ENCODE measurements at places on chromosomes 12 and 14. TPM values are rescaled to one million over a fixed set of nuclear protein-coding genes. Genes with fewer than 3 reads are reported as not detected.

GRCh38 chr14:65159281-65160062 is 57.2 kb upstream of the MAX start:
- H3K27ac ChIP-seq = no peak overlapping the region
- no peaks in the 10 kb centered on the region for H3K27me3 ChIP-seq
- H3K4me3 ChIP-seq = no peak overlapping the region

ASB2 gene
- total RNA-seq = 99.3 TPM

- no peak overlapping the region for H3K4me3 ChIP-seq
- no peak for DNase-seq
- no peaks in the 10 kb centered on the region for H3K36me3 ChIP-seq
- H3K4me1 ChIP-seq = no peaks in the 10 kb centered on the region
Measured at GRCh38 chr12:78406213-78406612, 458.4 kb upstream of the SYT1 start.

NEUROD4 gene
- not detected for total RNA-seq

DNA sequence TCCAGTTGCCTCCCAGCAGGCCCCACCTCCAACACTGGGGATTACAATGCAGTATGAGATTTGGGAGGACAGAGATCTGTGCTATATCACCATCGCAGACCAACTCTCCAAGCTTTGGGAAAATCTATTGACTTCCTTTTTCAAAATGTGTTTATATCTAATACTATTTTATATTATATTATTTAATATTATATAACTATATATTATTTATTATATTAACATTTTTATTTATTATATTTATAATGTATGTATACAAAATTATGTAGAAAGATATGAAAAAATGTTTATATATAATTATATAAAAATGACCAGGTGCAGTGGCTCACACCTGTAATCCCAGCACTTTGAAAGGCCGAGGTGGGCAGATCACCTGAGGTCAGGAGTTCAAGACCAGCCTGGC is 36.4 kb downstream of the DNAH10 start:
- no peak overlapping the region for H3K27ac ChIP-seq
- no peaks in the 10 kb centered on the region for H3K36me3 ChIP-seq
- no peaks in the 10 kb centered on the region for H3K4me1 ChIP-seq
- no peaks in the 10 kb centered on the region for H3K27me3 ChIP-seq
- H3K4me3 ChIP-seq = no peak overlapping the region

RGS6 gene
- 2.0 TPM for total RNA-seq

GRCh38 chr14:50064993-50065392 is 51.4 kb downstream of the VCPKMT start:
- H3K4me1 ChIP-seq = peaks cover 74% of the 10 kb centered on the region
- DNase-seq = peak; percentile 81
- no peaks in the 10 kb centered on the region for H3K27me3 ChIP-seq

DNA sequence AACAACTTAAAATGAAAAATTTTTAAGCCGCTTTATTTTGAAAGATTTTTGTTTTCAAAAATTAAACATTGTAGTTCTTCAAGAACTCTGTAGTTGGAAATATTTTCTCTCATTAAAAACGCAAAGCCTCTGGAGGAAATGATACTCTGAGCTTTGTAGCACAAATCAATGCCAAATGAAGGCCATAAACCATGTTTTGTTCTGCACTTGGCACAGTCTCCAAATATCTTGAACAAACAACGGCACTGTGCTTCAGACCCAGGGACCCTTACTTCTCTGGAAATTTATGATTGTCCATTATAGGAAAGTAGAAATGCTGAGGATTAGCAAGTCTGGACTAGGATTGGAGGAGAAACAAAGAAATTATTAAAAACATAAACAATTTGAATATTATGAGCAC is 160.8 kb upstream of the BMP4 start:
- H3K36me3 ChIP-seq = no peaks in the 10 kb centered on the region
- H3K27me3 ChIP-seq = peaks cover 1% of the 10 kb centered on the region
- no peaks in the 10 kb centered on the region for H3K4me1 ChIP-seq

DNA sequence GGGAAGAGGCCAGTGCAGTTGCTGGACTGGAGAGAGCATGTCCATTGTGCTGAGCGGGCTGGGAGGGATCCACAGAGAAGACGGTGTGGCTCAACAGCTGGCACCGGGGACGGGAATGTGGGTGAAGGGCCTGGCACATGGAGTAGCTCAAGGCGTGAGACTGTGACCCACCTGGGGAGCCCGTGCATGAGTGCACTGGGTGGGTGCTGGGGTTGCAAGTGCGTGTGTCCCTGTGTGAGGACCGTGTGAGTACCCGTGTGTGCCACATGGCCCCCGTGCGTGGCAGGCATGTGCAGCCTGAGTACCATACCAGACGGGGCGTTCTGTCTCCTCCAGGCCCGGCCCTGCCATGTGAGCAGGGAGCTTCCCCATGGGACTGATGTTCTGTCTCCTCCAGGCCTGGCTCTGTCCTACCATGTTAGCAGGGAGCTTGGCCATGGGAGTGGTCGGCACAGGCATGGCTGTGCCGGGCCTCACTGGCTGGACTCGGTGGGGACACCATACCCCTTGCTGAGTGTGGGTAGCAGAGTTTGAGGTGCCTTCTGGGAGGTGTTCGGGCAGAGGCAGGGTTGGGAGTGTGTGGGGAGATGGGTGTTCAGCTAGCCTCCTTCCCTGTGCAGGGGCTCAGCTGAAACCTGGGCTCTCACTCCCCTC is 234.4 kb downstream of the TMEM121 start:
- H3K4me3 ChIP-seq = no peak overlapping the region
- H3K27me3 ChIP-seq = peaks cover 4% of the 10 kb centered on the region
- no peak overlapping the region for H3K27ac ChIP-seq
- H3K4me1 ChIP-seq = no peaks in the 10 kb centered on the region

- no peak overlapping the region for H3K27ac ChIP-seq
- H3K27me3 ChIP-seq = no peaks in the 10 kb centered on the region
- H3K4me3 ChIP-seq = no peak overlapping the region
- peaks cover 11% of the 10 kb centered on the region for H3K4me1 ChIP-seq
Measured at GRCh38 chr14:102854091-102854703, 68.3 kb upstream of the AMN start.

DHRS1 gene
- total RNA-seq = 33.4 TPM

- H3K27ac ChIP-seq = no peak overlapping the region
- H3K4me3 ChIP-seq = no peak overlapping the region
- H3K27me3 ChIP-seq = no peaks in the 10 kb centered on the region
Measured at GRCh38 chr14:82190742-82191141, 657.1 kb upstream of the SEL1L start.

- no peaks in the 10 kb centered on the region for H3K36me3 ChIP-seq
- no peak overlapping the region for H3K4me3 ChIP-seq
- no peak for DNase-seq
- H3K27me3 ChIP-seq = no peaks in the 10 kb centered on the region
- no peaks in the 10 kb centered on the region for H3K4me1 ChIP-seq
Measured at GRCh38 chr12:107138990-107139389, 45.6 kb upstream of the CRY1 start.

- peak overlapping the region; percentile 99 for H3K27ac ChIP-seq
- peaks cover 40% of the 10 kb centered on the region for H3K4me1 ChIP-seq
- H3K4me3 ChIP-seq = peak overlapping the region; percentile 93
- no peak for DNase-seq
- peaks cover 4% of the 10 kb centered on the region for H3K36me3 ChIP-seq
- H3K27me3 ChIP-seq = no peaks in the 10 kb centered on the region
Measured at GRCh38 chr12:56333197-56333678, 562 bp downstream of the PAN2 start.

DNA sequence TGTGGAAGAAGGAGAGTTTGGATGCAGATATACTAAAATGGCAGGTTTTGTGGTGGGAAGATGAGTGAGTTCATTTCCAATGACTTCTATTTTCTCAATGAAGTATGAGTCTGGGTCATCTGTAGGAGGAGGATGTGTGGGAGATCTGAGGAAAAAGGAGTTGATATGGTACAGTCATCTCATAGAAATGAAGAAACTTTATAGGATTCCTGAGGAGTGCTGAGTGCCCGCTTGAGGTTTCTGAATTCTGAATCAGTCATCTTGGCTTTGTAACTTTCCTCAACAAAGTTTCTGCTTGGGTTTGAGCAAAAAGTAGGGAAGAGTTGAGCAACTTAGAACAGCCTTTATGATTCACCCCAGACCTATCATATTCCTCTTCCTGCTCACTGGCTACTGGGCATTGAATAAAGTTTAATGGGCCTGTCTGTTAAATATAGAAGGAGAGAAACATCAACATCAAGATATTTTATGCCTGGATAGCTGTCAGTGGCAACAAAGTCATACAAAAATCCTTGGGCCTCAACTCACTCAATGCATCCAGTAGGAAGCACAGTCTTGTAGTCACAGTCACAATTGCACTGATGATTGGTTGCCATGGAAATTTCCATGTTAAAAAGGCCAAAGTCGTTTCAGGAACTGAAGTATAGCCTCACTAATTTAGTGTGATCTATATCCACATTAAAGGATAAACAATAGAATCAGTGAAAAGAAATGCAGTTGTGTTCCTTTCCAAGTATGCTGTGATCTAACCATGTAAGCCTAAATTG is 284.7 kb downstream of the DUSP6 start:
- DNase-seq = no peak
- H3K27ac ChIP-seq = no peak overlapping the region
- no peak overlapping the region for H3K4me3 ChIP-seq
- H3K27me3 ChIP-seq = no peaks in the 10 kb centered on the region

GRCh38 chr12:60981473-60981872 is 1278.7 kb upstream of the USP15 start:
- no peaks in the 10 kb centered on the region for H3K27me3 ChIP-seq
- no peaks in the 10 kb centered on the region for H3K4me1 ChIP-seq
- no peak overlapping the region for H3K4me3 ChIP-seq
- DNase-seq = no peak
- H3K36me3 ChIP-seq = no peaks in the 10 kb centered on the region

DNA sequence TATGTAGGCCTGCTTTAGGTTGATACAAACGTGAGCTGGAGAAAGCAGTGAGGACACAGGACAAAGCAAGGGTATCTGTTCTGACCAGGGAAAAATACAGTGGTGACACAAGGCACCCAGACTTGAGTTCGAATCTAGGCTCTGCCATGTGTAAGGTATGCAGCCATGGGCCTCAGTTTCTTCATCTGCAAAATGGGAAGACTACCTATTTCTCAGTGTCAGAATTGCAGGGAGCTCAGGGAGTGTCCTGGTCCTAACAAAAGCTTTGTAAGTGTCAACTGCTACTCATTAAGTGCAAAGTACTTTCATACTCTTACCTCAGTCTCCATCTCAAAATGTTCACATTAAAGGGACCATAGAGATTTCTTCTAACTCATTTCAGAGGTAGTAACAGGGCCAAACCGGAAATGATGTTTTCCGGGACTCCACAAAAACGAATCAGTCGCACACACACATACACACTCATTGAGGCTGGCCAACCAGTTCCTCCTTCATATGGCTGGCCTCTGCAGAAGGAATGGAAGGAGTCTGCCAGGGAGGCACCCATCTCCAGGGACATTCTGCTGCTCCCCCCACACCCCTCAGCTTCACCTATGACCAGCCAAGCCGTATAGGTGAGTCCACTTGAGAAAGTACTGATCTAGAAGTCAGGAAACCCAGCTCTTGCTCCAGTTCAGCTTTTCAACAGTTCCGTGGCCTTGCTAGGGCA is 7.8 kb downstream of the CTDSP2 start:
- H3K4me1 ChIP-seq = peaks cover 88% of the 10 kb centered on the region
- peaks cover 8% of the 10 kb centered on the region for H3K36me3 ChIP-seq

- no peak for DNase-seq
- H3K36me3 ChIP-seq = no peaks in the 10 kb centered on the region
- H3K27ac ChIP-seq = no peak overlapping the region
- no peaks in the 10 kb centered on the region for H3K4me1 ChIP-seq
- H3K27me3 ChIP-seq = no peaks in the 10 kb centered on the region
Measured at GRCh38 chr14:94921882-94922585, 152.1 kb upstream of the GSC start.

DNA sequence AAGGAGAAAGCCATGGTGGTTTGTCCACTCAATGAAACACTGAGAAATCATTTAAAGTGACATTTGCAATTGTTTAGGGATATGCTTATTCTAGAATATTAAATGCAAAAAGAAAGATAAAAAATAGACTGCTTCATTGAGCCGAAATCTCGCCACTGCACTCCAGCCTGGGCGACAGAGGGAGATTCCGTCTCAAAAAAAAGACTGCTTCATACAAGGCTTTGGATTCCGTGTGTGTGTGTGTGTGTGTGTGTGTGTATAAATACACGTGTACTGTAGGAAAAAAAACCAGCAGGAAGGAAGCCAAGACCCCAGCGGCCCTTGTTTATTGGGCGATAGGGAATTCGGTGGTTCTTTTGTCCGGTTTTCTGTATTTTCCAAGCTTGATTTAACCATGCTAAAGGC is 3.2 kb upstream of the ZNF839 start:
- peak; percentile 42 for DNase-seq
- H3K27me3 ChIP-seq = no peaks in the 10 kb centered on the region
- peak overlapping the region; percentile 84 for H3K27ac ChIP-seq
- H3K4me3 ChIP-seq = peak overlapping the region; percentile 80
- H3K36me3 ChIP-seq = peaks cover 2% of the 10 kb centered on the region

SERPINA6 gene
- not detected for total RNA-seq

DNA sequence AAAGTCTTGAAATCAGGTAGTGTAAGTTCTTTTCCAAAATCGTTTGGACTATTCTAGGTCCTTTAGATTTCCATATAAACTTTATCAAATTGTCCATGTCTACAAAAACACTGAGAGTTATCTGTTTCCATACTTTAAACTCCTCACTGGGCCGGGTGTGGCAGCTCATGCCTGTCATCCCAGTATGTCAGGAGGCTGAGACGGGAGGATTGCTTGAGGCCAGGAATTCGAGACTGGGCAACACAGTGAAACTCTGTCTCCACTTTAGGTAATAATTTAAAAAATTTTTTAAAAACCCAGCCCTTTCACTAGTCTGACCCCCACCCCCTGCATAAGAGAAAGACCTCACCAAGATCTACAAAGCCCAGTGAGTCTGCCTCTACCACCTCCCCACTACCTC is 6.4 kb upstream of the ISM2 start:
- DNase-seq = no peak
- H3K36me3 ChIP-seq = peaks cover 15% of the 10 kb centered on the region
- no peak overlapping the region for H3K27ac ChIP-seq
- no peak overlapping the region for H3K4me3 ChIP-seq

EMP1 gene
- total RNA-seq = 90.4 TPM

GRCh38 chr12:94318181-94318580 is 141.5 kb downstream of the CEP83 start:
- DNase-seq = no peak
- no peak overlapping the region for H3K4me3 ChIP-seq
- no peak overlapping the region for H3K27ac ChIP-seq
- no peaks in the 10 kb centered on the region for H3K27me3 ChIP-seq

DENR gene
- 55.9 TPM for total RNA-seq

LIN7A gene
- total RNA-seq = not detected

DNA sequence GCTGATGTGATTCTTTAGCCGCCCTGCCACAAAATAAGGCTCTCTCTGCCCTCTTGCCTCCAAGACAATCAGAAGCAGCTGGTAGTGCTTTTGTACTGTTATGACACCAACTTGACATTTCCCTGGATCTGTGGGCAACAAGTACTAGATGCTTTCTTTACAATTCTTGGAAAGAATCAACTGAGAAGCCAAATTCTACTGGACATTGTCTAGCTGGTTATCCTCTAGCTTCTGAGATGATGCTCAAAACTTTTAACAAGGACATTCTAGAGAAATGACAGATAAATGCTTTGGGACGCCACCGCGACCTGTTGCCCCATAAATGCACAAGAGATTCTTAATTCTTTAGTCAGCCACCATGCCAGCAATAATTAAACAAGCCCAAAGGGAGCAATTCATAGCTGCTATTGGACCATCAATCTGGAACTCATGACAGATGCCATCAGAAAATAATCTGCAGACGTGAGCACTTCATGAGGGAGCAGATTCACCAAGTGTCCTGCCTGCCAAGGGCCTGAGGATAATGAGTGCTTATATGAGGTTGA is 22.8 kb downstream of the FMNL3 start:
- DNase-seq = no peak
- no peaks in the 10 kb centered on the region for H3K36me3 ChIP-seq
- no peak overlapping the region for H3K4me3 ChIP-seq
- no peak overlapping the region for H3K27ac ChIP-seq

All from activated CD4-positive, alpha-beta memory T cell treated with anti-CD3 and anti-CD28 coated beads, Interleukin-2, amount 10 ng/mL, durations not matched to agents 7 days and 5 days (primary cell).